ENCODE measurements at places on chromosomes 6 and 20.
A peak's percentile ranks its signal among the peaks of the same experiment; 100 is the strongest.

GRCh38 chr20:4082406-4083097 lies 67.2 kb upstream of the RNF24 start:
- peak; percentile 53 for DNase-seq

DNA sequence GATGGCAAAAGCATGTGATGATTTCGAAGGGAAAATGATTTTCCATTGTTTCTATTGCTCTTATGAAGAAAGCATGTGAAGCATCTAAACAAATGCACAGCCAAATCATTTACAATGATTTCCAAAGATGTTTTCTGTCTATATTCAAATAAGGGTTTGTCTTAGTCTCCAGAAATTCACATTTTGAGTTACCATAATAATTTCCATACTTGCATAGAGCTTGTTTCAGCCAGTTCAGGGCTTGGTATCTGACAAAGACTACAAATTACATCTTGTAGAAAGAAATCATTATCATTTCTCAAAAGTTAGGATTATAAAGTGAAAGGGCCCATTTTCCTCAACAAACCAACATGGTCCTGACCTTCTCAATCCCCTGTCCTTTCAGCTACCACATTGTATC lies 74.4 kb upstream of the PLEKHG1 start:
- no peak for DNase-seq

GRCh38 chr20:21105429-21106170 lies 558 bp downstream of the LINC00237 start:
- DNase-seq, result no peak

DNA sequence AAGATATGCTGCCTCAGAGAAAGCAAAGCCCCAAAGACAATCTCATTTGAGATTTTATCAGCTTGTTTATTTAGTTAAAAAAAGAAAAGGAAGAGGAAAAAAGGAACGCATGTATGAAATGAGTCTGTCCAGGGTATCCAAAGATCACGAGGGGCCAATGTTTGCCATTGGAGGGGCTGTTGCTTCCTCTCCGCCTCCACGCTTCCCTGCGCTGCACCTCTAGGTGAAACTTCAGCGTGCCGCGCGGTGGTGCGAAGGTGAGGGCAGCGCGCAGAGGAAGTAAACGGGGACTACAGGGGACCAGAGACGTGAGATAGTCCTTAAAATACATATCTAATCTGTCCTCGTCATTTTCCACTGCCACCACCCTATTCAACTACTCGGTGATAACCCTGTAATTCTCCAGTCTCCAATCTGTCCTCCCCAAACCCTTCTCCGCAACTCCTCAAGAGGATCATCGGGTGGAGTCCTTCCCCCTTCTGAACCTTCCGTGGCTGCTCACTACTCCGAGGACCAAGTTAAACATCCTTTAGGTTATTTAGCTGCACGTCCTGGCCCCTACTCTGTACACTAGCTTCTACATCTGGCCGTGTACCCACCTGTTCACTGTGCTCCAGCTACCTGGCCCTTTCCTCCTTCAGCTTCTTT lies 1.1 kb upstream of the DCBLD1 start:
- DNase-seq, result no peak

DNA sequence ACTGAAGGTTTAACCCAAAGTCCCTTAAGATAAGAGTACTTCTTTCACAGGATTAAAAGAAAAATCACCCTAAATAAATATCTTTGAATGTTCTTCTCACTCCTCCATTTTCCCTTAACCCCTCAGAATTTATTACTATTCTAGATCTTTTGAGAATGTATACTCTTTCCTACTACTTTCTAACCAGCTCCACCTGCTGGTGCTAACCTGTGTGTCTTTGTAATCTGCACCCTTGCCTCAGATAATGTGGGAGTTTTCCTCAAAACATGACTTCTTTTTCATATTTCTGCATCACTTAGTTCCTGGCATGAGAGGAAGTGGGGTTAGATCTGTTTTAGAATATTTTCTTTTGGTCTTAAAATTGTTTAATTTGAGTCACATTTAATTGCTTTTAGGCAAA lies 394.2 kb downstream of the BMP2 start:
- DNase-seq, result no peak

DNA sequence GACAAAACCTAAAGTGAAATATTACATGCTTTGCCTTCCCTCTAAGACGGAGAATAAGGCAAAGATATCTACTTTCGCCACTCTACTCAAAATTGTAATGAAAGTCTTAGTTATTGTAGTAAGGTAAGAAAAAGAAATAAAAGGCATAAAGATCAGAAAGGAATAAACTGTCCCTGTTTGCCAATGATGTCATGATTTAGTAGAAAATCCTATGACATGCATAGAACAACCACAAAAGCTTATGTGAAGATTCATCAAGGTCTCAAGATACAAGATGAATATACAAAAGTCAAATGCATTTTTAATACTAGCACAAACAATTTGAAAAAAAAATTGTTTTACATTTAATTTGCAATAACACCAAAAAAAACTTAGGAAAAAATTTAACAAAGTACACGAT lies 64.0 kb upstream of the FOXQ1 start:
- DNase-seq, result no peak
